ENCODE measurements at places on chromosomes 13 and 19. TPM values are rescaled to one million over a fixed set of nuclear protein-coding genes. Genes with fewer than 3 reads are reported as not detected.

- DNase-seq = no peak
These were observed 18.3 kb downstream of the PCID2 start for GRCh38 chr13:113190181-113190580.

DNA sequence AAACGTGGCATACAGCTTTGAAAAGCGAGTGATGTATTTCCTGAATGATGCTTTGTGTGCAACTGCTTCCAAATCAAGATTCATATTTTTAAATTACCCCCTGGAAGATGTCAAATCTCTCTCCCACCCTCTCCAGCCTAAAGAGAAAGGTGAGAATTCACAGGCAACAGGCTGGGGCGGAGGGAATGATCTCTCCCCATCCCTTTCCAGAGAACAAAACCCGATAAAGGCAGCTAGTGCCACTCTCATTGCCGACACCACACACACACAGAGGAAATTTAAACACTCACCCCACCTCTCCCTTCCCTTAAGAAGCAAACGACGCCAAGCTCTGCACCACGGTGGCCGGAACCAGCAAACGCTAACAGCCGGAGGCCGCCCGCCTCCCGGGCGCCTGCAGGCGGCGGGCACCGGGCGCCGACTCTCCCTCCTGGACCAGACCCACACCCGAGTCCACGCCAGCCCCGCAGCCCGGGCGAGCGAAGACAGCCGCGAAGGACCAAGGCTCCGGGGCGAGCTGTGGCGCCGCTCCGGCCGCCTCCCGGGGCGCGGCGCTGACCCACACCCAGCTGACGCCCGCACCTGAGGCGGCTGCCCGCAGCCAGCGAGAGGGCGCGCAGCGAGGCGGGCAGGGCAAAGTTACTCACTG, 477 bp downstream of the LNX2 start:
- DNase-seq = no peak

GRCh38 chr19:28416245-28416644, 796.7 kb downstream of the UQCRFS1 start:
- no peak for DNase-seq

GRCh38 chr13:80437231-80437630, 96.3 kb upstream of the SPRY2 start:
- DNase-seq = no peak

DNA sequence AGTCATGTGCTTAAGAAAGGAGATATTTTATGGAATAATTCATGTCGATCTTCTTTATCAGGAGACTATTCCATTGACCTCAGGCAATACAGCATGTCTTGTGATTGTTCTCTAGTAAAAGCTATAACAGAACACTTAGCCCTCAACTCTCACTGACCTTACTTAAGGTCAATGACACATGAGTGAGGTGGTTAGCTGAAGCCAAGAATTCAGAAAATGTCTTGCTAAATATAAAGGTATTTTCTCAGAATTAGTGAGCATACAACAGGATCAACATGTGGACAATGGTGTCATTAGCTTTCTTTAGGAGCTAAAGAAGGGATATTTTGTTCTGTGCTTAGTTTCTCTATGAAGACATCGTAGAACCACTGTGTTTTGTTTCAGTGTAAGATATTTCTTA, 1730.4 kb upstream of the SLC10A2 start:
- DNase-seq = no peak

DNA sequence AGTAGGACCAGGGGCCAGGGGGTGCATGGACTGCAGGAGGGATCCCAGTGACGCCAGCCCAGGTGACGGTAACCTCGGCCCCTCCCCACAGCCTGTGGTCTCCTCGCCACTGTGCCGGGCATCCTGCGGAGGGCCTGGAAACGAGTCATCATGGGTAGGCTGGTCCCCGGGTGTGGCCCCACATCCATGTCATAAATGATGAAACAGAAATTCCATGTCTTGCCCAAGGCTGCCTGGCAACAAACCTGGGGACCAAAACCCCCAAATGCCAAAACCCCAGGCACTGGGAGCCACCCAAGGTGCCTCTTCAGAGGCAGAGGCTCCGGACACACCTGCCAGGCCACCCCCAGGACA, 20.9 kb downstream of the MAP2K2 start:
- DNase-seq = no peak

DNA sequence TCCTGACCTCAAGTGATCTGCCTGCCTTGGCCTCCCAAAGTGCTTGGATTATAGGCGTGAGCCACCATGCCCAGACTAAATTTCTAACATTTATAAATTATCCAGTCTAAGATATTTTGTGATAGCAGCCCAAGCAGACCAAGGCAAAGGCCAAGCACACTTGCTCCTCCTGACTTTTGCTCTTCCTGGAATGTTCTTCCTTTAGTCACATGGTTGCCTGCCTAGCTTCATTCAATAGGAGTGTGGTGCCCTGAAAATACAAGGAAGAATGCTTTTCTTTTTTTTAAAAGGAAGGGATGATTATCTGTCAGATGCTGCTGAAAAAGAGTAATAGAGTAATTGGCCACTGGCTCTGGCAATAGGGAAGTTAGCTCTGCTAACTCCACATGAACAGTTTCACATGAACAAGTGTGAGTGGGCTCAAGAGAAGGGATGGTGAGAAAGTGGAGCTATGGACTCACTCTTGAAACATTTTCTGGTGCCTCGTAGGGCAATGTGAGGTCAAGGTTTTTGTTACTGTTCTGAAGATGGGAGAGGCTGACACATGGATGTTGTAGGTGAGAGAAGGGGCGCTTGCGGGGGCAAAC, 47.1 kb downstream of the USPL1 start:
- DNase-seq = no peak

- no peak for DNase-seq
These were observed 38.7 kb downstream of the CYP4F2 start for GRCh38 chr19:15859187-15859586.

DNA sequence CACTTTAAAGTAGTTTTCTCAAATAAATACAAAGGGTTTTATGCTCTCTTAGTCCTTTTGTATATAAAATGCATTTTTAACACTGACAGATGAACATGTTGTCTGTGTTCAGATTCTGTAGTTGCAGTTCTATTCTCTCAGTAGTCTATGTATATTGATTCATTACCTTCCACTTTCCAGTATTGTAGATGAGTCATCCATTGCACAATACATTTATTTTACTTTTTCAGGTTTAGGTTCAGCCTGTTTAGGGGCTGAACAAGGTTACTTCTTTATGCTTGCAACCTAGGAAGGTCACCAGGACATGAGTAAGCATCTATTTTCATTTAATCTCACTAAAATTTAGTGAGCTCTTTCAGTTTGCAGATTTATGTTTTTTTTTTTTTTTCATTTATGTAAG, 173.6 kb downstream of the NALCN start:
- no peak for DNase-seq

DNA sequence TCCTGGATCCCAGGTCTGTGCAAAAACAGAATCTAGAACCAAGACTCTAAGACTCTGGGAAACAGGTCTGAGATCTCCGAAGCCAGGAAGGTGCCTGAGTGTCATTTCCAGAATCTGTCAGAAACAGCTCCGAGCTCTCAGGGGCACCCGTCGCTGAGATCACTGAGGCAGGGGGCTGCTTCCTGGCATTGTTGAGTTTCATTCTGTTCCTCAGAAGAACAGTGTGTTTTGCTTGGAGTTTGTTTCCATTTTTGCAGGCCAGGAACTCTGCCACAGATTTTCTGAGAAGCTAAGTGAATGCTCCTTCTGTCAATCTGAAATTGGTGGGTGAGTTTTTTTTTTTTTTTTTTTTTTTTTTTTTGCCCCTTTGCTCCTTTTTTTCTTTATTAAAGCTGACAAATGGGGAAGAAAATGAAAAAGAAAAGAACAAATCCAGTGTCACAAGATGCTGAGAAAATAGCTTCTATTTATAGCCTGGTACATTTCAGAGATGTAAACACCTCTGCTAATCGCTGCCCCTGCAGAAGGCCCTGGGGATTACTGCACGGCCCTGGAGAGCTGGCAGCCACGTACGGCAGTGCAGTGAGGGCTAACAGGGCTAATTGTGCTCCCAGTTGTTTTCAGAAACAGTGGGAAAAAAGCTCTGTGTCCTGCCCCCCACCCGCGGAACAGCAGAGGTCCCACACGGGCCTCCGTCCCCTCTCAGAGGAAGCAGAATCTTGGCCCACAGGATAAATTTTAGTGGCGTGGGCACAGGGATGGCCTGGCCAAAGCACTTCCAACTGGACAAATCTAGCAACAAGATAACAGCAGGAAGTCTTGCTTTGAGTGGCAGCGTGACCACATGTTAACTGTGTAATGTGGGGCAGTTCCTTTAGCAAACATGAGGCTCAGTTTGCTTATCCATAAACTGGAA, 237.6 kb upstream of the IRS2 start:
- DNase-seq = no peak

DNA sequence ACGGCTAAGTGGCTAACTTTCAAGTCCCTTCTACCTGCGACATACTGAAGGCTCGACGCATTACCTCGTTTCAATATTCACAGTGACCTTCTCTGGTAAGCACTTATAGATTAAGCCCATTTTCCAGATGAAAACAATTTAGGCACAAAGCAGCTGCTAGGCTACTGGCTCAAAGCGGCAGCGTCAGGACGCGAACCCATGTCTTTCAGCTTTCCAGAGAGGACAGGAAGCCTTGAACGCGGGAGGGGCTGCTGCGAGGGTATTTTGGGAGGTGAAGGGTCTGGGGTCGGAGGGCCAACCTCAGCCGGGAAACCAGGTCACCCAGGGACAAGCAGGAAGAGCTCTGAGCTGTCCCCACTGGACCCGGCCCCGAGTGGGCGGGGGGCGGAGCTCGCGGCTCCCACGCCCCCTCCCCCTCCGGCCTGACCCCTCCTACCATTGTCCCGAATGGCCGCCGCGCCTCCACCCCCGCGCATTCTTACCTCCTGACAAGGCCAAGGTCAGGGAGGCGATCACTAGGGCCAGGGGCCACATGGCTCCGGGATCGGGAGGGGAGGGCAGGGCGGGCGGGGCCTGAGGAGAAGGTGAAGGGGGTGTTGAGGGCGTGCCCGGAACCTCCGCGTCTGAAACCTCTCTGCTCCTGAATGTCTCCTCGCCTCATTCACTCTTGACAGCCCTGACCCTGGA, at the start of gene KLK13:
TSS of gene KLK13 (minus strand) at position 559 of the 687 bp plus-strand sequence. CDS start at position 534, 25 bp downstream.
- DNase-seq = no peak

DNA sequence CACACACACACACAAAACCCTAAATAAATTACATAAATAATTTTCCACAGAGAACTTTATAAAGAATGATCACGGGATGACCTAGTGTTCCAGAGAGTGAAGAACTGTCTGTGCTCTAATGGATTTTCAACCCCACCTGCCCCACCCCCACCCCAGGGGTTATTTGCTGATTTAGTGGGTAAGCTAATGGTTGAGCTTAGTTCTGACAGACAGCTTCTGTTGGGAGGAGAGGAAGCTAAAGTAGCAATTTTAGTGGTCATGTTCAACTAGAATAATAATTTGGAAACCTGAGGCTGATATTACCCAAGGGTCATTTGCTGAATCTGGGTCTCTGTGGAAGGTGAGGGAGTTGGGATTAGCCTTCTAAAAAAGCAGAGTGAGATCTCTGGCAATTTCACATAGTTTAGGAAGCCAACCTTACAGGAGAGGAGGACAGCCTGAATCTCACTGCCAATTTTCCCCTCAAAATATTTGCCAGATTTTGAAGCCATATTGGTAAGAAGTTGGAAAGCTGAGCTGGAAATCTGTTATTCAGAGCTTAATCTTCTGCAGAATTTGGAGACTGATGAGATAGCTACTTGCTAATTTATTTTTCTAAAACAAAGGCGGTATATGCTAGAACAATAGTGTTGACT, 68.7 kb downstream of the POSTN start:
- DNase-seq = no peak

DNA sequence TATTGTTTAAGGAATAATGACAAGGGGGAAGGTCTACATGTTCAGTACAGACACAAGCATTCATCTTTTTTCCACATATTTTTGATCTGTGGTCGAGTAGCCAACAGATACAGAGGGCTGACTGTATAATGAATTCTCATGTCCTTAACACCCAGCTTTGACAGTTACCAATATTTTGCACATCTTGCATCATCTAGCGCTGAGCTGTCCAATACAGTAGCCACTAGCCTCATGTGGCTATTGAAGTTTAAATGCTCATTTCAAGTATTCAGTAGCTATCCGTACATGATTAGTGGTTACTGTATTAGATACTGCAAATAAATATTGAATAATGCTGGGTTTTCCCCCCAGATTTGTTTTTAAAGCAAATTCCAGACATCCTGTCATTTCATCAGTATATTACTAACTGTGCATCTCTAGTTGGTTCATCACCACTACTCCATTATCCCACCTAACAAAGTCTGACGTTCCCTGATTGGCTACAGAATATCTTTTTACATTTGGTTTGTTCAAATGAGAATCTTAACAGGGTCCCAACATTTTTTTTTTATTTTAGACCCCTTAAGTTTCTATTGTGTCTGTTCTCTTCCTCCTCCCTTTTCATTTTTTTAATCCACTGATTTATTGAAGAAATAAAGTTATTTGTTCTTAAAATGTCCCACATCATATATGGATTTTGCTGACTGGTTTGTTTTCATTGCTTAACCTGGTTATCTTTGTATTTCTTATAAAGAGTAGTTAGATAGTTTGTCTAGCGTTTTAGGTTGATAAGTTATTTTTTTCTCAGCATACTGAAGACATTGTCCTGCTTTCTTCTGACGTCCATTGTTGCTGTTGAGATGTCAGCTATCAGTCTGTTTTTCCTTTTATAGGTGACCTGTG, 8.2 kb downstream of the ZNF177 start:
- DNase-seq = no peak

DNA sequence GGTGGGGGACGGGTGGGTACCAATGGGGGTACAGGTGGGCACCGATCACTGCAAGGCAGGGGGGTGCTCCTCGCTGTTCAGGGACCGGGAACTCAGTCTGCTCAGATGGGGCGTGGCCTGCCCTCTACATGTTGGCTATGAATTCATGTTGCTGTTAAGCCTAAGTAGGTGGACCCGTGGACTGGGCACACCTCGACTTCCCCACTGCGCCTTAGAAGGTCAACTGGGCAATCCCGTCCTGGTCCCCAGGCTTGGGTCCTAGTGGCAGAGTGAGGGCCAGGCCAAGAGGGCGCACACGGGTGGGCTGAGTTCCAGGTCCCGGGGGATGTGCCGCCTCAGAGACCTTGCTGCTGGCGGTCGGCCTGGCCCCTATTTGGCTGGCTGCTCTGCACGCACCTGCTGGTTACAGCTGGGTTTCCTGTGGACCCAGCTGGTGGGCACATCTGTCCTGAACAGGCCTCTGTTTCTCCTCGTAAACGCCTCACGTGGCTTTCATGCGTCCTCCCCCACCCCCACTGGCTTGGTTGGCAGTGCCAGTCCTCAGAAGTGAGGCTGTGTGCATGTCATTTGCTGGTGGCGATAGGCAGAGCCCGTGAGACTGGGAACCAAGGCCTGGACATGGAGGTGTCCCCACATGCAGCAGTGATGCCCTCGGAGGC, 13.5 kb upstream of the ZNF554 start:
- no peak for DNase-seq

RXFP2 gene
- not detected for total RNA-seq

PEPD gene
- 56.1 TPM for total RNA-seq

MAMSTR gene
- total RNA-seq = 0.20 TPM

THSD1 gene
- total RNA-seq = 28.1 TPM

MUC16 gene
- under 0.01 TPM for total RNA-seq

AMER2 gene
- total RNA-seq = not detected

PSG1 gene
- not detected for total RNA-seq
